ENCODE measurements at places on chromosomes 13 and 19.

DNA sequence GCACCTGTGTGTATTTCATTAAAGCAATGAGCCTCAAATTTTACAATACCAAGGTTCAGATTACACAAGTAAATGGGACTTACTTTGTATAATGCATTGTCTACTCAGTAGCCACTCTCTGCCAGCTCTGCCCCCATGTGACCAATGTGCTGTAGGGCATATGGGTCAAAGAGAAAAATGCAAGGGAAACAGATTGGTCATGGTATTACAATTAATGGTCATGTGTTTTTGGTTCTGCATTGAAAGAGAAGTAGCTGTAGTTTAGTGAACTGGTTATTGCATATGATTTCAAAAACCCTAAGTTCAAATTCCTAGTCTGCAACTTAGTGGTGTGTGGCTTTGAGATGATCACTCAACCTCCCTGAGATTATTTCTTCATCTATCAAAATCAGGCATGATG lies 545.4 kb downstream of the SUCLA2 start:
- no peak for DNase-seq

- no peak for DNase-seq
Measured at GRCh38 chr13:43227721-43228120, 204.3 kb downstream of the DNAJC15 start.

- DNase-seq = peak; percentile 61
Measured at GRCh38 chr19:4815426-4816201, 15.9 kb downstream of the TICAM1 start.

GRCh38 chr13:113152984-113153809 lies 5.3 kb upstream of the PROZ start:
- peak; percentile 23 for DNase-seq

GRCh38 chr19:49488863-49489537 lies 1.6 kb downstream of the RPL13A start:
- DNase-seq = no peak

DNA sequence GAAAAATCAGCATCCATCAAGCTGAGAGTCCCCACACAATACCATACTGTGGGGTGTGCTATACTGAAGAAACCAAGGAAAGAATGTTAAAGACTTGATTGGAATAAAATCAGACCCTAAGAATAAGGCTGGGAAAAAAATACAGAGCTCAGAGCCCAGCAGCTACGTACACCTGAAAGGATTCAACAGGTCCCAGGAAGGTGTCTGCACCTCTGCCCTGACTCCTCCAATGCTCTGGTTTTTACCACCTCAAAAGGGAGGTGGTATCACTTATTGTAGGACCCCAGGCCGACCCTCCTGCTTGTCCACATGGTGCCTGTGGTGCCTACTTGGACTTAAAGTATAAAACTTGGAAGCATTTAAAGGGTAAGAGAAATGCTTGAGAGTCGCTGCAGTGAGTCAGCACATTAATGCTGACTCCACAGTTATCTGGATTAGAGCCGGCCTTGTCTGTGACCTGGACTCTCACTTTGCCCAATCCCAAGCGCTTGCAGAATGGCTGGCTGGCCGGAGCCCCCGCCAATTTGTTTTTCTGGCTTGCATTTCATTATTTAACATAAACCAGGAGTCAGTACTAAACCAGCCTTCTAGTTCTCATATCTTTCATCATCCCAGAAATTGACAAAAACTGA lies 110.1 kb downstream of the FGF14 start:
- DNase-seq = no peak

All from stimulated activated CD4-positive, alpha-beta T cell treated with anti-CD3 and anti-CD28 coated beads, TNF-alpha, amount 100 ng/mL, for 4 hours (primary cell).